NCI-H187 treated with DMSO at 0.1 percent for 48 hours (cell line): ENCODE measurements at places on chromosomes 16 and 17.

- DNase-seq: no peak
Measured at GRCh38 chr16:50669741-50670140, 11.4 kb downstream of the SNX20 start.

GRCh38 chr16:76932541-76933211 lies 258.3 kb upstream of the MON1B start:
- no peak for DNase-seq

DNA sequence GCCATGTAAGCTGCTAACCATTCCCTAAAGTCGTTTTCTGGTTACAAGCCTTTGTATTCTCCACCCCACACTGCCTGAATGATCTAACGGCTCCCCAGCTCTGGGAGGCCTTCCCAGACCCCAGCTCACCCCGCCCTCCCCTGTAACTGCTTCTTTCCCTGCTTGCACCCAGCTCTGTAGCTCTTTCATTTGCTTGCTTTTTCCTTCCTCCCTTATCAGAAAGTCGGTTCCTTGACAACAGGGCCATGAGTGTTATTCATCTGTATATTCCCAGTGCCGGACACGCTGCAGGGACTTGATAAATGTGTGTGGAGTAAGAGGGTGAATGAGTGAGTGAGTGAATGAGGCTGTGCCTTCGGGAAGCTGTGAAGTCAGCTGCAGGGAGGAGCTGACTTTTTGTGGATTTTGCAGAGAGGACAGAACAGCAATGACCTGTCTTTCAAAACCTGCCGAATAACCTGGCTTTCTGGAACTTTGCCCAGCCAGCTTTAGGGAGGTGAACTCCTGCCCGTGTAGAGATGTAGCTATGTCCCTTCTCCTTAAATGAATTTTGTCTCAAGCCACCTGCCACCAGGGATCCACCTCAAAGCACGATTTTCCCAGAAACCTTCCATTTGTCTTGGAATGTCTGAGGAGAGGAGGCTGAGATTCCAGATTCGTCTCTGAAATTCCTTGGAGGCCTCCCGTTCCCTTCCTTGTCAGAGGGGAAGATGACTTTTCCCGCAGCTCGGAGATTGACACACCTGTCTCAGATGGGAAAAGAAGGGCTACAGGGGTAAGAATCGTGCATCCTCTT lies 20.0 kb upstream of the CACNG4 start:
- no peak for DNase-seq

DNA sequence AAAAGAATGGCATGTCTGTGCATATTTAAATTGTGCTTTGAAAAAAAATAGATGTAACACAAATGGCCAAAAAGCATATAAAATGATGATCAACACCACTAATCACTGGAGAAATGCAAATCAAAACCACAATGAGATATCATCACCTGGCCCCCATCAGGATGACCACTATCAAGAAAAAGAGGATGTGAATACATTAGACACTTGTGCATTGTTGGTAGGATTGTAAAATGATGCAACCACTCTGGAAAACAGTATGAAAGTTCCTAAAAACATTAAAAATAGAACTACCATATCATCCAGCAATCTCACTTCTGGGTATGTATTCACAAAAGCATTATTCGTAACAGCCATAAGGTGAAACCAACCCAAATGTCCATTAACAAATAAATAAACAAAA lies 91.5 kb downstream of the SPAG9 start:
- no peak for DNase-seq

DNA sequence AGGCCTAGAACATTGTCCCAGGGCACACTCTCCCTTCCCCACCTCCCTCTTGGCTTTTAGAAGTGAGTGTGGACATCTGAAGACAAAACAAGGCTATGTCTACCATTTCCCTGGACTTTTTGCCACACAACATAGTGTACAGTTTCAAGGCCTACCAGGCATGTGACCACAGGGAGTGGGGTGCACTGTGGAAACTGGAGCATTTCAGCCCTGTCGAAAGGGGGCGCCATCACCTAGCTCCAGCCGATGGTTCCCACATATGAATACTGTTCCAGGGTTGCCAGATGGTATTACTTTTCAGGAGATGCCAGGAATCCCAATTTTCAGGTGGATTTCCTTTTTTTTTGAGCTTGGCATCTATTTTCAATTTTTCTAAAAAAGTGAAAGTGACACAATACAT lies 140.7 kb downstream of the KATNIP start:
- DNase-seq: no peak

DNA sequence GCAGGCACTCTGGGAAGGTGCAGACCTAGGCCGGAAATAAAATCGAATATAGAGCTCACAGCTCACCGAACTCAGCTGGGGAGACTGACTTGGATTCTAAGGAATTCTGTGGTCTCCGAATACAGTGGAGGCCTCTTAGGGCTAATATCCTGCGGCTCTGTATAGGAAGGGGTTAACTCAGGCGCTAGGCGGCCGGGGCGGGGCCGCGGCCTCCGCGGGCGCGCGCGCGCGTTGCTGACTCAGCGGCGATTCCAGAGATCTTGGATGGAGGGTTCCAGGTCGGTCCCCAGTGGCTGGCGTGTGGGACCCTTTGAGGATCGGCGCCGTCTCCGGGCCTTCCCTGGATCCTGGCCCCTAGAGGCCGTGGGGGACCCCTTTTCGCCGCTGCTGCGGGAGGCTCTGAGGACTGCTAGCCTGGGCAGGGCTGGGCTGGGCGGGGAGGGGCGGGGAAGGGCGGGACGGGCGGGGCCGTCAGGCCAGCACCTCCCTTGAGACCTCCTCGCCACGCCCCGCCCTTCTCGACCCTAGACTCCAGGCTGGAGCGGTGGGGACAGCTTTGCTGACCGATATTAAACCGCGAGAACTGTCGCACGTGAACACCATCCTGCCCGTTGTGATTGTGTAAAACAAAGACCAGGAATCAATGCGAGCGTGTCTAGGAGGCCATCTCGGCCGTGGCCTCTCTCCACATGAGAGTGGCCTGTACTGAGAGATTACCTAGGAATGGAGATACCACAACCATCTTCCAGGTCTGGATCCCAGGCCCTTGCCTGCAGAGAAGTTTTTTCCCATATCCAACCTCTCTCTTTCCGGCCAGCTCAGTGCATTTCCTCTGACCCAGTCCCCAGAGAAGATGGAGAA lies 1.4 kb upstream of the PLEKHH3 start:
- peak; percentile 28 for DNase-seq

DNA sequence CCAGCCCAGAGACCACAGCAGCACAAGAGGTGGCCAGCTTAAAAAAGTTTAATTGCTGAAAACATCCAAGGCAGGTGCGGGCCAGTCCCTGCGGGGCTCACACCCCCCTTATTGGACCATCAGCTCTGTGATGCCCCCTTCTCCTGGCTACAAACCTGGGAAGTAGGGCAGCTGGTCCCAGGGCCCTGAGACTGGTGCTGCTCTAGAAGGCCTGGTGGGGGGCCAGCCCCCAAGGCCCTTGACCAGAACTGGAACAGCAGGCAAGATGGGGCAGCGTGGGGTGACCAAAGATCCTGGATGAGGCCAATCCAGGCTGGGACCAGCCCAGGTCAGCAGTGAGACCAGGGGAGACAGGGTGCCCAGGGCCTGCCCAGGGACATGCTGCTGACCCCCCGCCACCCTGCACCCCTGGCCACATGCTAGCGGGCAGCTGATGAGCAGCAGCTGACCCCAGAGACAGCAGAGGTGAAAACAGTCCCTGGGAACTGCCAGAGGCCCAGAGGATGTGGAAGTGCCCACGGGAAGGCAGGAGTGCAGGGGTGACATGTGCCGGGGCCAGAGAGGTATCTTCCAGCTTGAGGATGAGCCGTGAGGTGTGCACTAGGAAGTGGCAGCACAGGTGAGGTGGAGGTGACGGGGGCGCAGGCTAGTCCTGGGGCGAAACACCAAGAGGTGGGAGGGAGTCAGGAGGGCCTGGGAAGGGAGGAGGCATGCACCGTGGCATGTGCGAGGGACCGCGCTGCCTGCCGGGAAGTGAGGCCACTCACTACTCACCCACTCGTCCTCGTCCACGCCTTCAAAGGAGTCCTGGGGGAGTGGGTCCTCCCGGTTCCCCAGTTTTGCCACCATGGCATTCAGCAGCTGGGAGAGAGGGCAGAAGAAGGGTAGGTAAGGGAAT lies 3.6 kb upstream of the PAM16 start:
- no peak for DNase-seq

DNA sequence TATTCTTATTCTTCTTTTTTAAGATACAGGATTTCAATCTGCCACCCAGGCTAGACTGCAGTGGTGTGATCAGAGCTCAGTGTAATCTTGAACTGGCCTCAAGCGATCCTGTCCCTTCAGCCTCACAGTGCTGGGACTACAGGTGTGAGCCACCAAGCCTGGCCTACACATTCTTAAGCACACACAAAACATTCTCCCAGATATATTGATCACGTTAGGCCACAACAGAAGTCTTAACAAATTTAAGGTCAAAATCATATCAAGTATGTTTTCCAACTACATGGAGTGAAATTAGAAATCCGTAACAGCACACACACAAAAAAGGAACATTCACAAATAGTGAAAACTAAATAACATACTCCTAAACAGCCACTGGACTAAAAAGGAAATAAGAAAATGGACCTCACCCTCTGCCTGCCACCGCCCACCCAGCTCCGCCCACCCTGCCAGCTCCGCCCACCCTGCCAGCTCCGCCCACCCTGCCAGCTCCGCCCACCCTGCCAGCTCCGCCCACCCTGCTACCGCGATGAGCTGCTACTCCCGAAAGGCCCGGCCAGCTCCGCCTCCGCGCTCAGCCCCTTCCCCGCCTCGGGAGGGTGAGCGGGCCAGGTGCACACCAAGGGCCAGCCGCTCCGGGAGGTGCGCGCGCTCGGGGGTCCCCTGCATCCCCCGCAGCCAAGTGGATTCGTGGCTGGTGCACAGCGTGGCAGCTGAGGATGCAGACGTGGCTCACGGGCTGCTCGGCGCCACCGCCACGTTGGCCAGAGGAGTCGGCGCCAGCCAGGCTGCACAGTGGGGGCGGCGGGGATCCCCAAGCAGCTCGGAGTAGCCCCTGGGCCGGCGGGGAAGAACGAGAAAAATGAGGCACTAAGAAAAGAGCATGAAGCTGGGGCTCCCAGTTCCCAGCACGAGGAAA lies 41.2 kb downstream of the C16orf87 start:
- no peak for DNase-seq
